ENCODE measurements at places on chromosomes 16 and 17. TPM values are rescaled to one million over a fixed set of nuclear protein-coding genes. Genes with fewer than 3 reads are reported as not detected.
A peak's percentile ranks its signal among the peaks of the same experiment; 100 is the strongest.

DNA sequence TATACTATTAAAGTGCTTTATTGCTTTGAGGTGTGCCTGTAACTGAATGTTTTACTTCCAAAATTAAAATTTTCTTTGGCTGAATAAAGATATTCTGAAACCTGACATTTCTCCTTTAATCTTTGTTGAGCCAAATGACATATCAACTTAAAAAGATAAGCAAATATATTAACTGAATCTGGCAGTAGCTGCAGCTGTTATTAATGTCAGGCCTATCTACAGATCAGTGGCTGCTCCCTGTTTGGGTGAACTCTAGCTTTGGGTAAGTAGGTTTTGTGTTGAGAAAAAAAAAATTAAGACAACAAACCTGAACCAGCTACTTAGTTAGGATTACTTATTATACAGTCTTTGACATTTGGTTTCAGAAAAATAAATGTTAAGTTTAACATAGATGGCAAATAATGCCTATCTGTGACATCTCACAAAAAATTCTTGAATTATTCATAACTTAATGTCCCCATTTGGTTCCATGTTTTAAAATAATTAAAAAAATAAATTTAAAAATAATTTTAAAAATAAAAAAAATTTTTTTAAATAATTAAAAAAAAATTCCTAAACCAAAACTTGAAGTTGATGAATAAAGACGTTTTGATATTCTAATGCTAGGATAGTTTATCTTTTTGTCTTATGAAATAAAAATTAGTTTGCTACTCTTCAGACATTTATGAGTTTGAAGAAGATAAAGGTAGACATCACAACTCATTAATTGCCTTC lies 19.8 kb downstream of the CPD start:
- DNase-seq = no peak

The CDRT4 gene
- total RNA-seq = 6.6 TPM

The SARM1 gene
- total RNA-seq = 11.7 TPM

DNA sequence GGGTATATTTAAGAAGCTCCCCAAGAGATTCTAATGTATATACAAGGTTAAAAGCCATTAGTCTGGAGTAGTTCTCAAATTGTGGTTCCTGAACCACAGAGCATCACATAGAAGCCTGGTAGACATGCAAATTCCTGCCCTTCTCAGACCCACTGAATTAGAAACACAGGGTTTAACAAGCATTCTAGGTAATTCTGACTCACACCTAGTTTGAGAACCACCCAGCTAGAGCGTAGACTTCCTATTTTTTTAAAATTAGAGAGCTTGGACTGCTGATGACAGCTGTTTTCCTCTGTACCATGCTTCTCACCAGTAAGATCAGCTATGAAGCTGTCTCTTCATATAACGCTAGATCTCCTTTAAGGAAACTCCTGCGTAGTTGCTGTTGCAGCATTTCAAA lies 50.6 kb downstream of the HS3ST3B1 start:
- DNase-seq = no peak

- DNase-seq = no peak
Measured at GRCh38 chr16:56260378-56261160, 69.3 kb downstream of the GNAO1 start.

- no peak for DNase-seq
Measured at GRCh38 chr17:59172436-59173004, 17.0 kb downstream of the PRR11 start.

The ALDH3A1 gene
- total RNA-seq = 2.1 TPM

- no peak for DNase-seq
Measured at GRCh38 chr16:22216191-22216831, 10.2 kb downstream of the EEF2K start.

DNA sequence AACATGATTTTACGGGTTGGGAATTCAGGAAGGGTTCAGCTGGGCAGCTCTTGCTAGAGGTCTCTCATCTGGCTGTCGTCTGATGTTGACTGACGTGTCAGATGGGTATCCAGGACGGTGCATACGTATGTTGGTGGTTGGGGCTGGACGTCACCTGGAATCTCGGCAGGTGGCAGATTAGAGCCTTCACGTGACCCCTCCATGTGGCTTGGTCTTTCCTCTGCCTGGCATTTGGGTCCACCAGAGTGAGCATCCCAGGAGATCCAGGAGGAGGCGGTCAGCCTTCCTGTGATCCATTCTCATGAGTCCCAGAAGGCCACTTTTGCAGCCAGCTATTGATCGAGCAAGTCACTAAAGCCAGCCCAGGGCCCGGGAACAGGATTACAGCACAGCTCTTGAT lies 202.7 kb downstream of the FOXL1 start:
- DNase-seq = no peak

DNA sequence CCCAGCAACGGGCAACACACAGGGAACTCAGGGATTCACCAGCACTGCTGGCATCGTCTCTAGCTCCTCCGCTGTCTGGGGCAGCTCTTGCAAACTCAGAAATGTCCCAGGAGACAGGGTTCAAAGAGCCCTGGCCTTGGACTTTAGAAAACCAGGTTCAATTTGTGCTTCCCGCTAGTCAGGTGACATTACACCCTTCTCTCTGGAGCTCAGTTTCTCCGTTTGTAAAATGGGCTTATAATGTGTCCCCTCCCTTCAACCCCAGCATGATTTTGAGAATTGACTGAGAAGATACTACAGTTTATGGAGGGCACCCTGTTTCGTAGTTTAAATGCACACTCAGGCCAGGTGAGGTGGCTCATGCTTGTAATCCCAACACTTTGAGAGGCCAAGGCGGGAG lies 1.9 kb upstream of the MYCBPAP start:
- DNase-seq = no peak

DNA sequence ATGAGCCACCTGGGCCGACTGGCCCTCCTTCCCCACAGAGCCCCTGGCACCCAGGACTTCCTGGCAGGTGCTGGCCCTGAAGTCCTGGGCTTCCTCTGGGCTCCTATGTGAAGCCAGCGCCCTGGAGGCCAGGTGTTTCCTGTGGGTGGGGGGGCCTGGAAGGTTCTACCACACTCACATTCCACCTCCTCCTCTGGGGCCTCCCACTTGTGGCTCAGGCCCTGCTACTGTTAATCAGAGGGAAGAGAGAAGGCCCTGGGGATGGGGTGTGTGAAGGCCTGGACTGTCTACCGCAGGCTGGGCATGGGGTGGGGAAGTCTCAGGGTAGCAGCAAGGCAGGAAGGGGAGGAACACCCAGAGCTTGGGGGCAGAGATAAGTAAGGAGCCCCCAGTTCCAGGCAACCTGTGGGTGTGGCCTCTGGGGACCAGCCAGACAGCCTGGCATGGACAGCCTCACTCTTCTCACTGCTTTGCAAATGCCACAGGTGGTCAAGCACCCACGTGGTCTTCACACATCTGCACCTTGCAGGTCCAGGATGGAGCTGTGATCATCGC lies 111.9 kb upstream of the TNRC6C start:
- no peak for DNase-seq

The HS3ST3A1 gene
- 0.92 TPM for total RNA-seq

DNA sequence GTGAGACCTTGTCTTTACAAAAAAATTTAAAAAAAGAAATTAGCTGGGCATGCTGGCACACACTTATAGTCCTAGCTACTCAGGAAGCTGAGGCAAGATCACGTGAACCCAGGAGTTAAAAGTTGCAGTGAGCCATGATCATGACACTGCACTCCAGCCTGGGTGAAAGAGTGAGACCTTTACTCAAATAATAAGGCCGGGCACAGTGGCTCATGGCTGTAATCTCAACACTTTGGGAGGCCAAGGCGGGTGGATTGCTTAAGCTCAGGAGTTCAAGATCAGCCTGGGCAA lies 11.5 kb upstream of the RIPOR1 start:
- DNase-seq = no peak

- DNase-seq = no peak
Measured at GRCh38 chr16:56289862-56290261, 98.6 kb downstream of the GNAO1 start.

The ADAD2 gene
- not detected for total RNA-seq

DNA sequence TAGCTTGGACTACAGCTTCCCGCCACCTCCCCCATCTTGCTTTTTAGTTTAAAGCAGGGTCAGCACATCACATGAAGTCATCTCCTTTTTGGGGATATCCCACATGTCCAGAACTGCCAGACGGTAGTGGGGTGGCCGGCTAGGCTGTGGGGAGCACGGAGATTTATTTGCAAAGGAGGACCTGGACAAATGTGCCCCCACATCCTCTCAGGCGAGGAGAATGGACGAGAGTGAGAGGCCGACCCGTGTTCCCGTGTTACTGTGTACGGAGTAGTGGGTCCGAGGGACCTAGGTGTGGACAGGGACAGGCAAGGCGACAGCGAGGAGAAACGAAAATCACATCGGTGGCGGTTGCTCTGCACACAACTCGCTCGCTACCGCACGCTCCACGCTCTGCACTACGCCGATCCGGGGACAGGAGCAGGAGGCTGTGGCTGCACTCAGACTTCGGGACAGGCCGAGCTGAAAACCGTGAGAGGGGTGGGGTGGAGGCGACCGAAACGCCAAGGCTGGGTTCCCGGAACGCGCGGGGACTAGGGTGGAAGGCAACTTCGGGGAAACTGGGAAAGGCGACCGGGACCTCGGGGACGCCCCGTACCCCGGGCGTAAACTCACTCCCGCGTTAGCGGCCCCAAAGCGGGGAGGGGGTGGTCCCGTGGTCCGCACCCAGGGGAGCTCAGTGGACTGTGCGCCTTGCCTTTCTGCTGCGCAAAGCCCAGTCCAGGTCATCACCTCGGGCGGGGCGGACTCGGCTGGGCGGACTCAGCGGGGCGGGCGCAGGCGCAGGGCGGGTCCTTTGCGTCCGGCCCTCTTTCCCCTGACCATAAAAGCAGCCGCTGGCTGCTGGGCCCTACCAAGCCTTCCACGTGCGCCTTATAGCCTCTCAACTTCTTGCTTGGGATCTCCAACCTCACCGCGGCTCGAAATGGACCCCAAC lies at the start of gene MT1A:
MT1A (plus strand) TSS at position 853 of the 937 bp plus-strand sequence; CDS start at position 926, 73 bp downstream.
- DNase-seq = peak; percentile 87

- no peak for DNase-seq
Measured at GRCh38 chr17:50641357-50641756, 6.7 kb downstream of the ABCC3 start.

GRCh38 chr17:68296217-68297191 lies 5.2 kb downstream of the ARSG start:
- no peak for DNase-seq

- no peak for DNase-seq
Measured at GRCh38 chr17:21005367-21005766, 37.4 kb downstream of the USP22 start.

DNA sequence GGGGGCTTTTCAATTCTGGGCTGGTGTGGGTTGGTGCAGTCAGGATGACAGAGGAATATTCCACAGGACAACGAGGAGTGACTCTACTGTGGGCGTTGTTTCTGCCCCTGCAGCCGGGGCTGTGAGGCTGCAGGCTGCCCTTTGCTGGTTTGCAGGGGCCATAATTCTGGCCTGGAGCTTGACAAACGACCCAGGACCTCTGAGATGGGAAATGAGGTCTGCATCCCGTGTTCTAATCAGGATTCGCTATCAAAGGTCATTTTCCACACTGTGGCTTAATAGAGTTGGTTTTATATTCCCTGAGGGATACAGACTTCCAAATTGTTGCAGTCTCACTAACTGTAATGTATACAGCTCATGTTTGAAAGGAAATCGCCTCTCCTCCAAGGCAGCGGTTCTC lies 180.9 kb downstream of the RPTOR start:
- no peak for DNase-seq

The TLCD3B gene
- 0.31 TPM for total RNA-seq

Measured in left colon (tissue), 2 donors.